ENCODE measurements at places on chromosomes 7 and 10.
A peak's percentile ranks its signal among the peaks of the same experiment; 100 is the strongest.

DNA sequence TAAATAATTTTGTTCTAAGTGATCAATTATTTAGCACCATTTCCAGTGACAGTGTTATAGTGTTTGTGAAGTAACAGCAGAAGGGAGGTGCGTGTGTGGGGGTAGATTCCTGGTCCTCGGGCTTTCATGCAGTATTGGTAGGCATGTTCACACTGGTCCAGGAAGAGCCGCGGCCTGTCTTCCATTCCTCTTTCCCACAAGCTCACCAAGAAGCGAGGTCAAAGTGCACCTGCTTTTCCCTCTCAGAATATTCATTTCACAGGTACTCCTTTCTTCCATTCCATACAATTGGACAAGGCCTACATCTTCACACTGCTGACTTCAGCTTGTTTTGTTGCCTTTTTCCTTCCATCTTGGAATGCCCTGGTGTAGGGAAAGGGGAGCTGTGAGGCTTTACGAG, 151.8 kb upstream of the CELF2 start:
- DNase-seq: no peak

DNA sequence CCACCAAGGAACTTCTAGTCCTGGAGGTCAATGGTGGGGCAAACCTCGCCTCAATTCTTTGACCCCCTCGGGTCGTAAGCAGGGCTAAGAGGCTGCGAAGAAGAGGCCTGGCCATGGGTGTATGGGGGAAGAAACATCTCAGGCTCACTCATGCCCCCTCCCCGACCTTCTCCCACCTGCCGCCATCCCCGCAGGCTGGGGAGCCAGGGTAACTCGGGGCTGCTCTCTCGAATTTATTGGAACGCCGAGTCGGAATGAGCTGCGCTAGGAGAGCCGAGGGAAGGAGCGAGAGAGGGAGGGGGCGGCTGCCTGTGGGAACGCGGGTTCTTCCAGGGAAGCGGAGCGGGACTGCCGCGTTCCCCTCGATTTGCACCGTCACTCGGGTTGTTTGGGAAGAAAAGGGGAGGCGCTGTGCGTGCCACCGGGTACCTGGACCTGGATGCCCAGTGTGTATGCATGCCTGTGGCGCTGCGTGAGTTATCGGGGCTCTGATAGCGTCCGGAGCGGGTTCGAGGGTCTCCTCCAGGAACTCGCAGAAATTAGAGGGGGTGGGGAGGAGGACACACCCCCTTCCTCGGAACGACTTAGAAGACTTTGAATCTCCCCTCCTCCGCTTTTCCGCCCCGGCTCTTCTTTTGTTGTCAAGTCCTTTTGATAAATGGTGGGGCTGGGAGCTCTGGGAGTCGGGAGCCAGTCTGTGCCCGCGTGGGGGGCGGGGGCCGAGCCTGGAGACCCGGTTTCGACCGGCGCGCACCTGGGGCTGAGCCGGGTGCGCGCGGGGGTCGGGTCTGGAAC, 1.8 kb upstream of the ZNF503 start:
- DNase-seq: no peak

- peak; percentile 68 for DNase-seq
Measured at GRCh38 chr7:22488643-22489462, 11.1 kb downstream of the STEAP1B start.

- DNase-seq: no peak
Measured at GRCh38 chr7:40544221-40544723, 409.5 kb downstream of the SUGCT start.

GRCh38 chr10:131708225-131708880, 192.5 kb upstream of the PPP2R2D start:
- no peak for DNase-seq
